Regular cardiac myocyte (primary cell): ENCODE measurements at places on chromosomes 6 and 20. TPM values are rescaled to one million over a fixed set of nuclear protein-coding genes. Genes with fewer than 3 reads are reported as not detected.

The HCK gene
- total RNA-seq, result not detected in 2 replicates

The CCN6 gene
- total RNA-seq, result not detected in 2 replicates

The BPIFB2 gene
- not detected in 2 replicates for total RNA-seq

The CALHM5 gene
- total RNA-seq, result 11.7 and 17.2 TPM in 2 replicates

The APCDD1L gene
- 7.3 and 9.0 TPM in 2 replicates for total RNA-seq

The NKX2-2 gene
- not detected in 2 replicates for total RNA-seq
